Hematopoietic multipotent progenitor cell treated with erythropoietin and hydrocortisone succinate and interleukin-3 and kit ligand, for 8 days (in vitro differentiated cells): ENCODE measurements at places on chromosomes 4 and X.
A peak's percentile ranks its signal among the peaks of the same experiment; 100 is the strongest.

DNA sequence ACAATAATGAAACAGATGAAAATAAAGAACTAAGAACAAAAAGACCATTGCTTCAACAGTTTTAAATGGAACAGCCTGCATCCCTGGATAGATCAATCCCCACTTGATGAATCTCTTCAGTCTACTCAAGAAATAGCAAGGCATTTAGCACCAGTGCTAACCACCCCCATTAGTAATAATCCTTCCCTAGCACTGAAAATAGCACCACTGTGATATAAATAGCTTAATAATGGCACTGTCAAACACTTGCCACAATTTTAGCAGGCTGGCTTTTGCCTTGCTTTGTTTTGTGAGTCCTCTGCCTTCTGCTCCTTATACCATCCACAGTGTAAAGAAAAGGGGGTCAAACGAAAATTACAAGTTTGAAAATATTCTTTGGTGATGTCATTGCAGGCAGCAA lies 17.4 kb downstream of the DCX start:
- DNase-seq, result no peak

- no peak for DNase-seq
Observed at GRCh38 chrX:115988825-115989224, 181.7 kb upstream of the AGTR2 start.

- no peak for DNase-seq
Observed at GRCh38 chr4:106773076-106773905, 262.8 kb downstream of the DKK2 start.

DNA sequence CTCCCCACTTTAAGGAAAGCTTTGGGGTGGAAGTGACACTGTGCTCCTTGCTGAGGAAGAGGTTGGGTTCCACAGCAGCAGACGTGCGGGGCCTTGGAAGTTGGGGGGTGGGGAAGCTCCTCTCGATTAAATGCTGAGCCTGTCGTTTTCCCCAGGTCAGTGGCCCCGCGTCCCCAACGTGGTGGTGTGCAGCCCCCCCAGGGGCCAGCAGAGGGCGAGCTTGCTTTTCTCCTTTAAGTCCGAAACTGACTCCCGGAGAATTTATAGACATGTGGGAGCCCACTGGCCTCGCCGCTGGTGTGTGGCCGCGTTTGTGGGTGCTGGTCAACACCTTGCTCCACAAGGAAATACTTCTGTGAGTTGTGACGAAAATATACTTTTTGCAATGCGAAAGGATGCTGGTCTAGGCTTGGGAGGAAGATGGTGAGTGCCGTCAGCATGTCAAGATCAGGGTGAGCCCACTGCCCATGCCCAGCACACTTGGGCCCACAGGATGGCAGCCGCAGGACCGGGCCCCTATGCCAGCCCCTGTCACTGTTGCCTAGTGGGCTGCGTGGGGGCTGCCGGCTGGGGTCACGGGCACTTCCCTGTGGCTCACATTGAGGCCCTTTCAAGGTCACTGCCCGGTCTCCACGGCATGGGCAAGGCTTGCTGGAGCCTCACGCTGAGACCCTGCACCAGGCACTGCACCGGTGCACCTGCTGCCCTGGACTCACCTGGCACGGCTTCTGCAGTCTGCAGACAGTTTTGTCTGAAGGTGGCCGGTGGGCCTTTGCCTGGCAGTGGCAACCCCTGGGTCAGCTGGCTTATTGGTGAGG lies 9.4 kb downstream of the UVSSA start:
- peak; percentile 64 for DNase-seq

- peak; percentile 60 for DNase-seq
Observed at GRCh38 chr4:1285790-1286553, 3.7 kb upstream of the MAEA start.

GRCh38 chr4:152408514-152409327 lies 127.2 kb downstream of the FBXW7 start:
- DNase-seq, result peak; percentile 60

- DNase-seq, result no peak
Observed at GRCh38 chr4:84936123-84936522, 30.4 kb downstream of the WDFY3 start.

- peak; percentile 82 for DNase-seq
Observed at GRCh38 chr4:72568959-72569718, at the start of gene ADAMTS3. Gene ADAMTS3, minus strand, starts transcription at chr4:72569221. Its CDS starts 459 bp downstream, at chr4:72568762.

- DNase-seq, result no peak
Observed at GRCh38 chr4:52997132-52997416, 135.0 kb downstream of the RASL11B start.

GRCh38 chr4:159121371-159121770 lies 18.5 kb downstream of the RAPGEF2 start:
- DNase-seq, result no peak

DNA sequence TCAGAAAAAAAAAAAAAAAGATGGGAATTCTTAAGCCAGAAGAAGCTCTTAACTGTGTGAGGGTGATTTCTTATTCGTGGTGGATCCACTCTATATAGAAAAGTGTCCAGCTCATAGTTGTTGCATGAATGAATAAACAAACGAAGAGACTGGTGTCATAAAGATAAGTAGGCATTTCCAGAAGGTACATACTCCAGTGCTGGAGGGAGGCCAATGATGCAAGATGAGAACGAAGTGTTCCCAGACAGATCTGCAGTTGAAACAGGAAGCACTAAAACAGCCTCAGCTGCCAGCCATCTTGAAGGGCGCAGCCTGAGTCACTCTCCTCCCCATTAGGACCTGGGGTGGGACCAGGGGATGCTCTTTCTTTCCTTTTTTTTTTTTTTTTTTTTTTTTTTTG lies 47.4 kb upstream of the HOPX start:
- peak; percentile 63 for DNase-seq

GRCh38 chr4:82728301-82728700 lies 70.3 kb downstream of the SCD5 start:
- peak; percentile 10 for DNase-seq

GRCh38 chr4:177255359-177255758 lies 54.3 kb upstream of the NEIL3 start:
- no peak for DNase-seq

GRCh38 chrX:148670277-148670676 lies 169.9 kb downstream of the AFF2 start:
- DNase-seq, result peak; percentile 3

GRCh38 chr4:169345316-169345721 lies 74.6 kb upstream of the SH3RF1 start:
- no peak for DNase-seq

GRCh38 chrX:18674788-18675735 lies 3.2 kb upstream of the RS1 start:
- peak; percentile 78 for DNase-seq

- no peak for DNase-seq
Observed at GRCh38 chr4:156638925-156639605, 332.5 kb downstream of the PDGFC start.

DNA sequence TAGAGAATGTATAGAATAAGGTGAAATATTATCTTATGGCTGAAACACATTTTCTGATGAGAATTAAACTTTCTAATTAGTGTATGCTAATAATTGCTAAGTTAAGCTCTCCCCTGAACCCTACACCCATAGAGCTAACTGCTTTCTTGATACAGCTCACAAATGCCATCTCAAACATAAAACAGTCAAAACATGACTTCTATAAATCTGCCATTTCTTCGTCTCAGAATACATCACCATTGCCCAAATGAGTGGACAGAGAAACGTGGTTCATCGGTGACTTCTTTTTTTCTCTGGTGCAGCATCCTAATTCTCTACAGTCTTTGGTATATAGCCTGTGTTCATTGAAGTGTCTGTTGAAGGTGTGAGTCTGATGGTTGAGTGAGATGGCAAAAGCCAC lies 554.6 kb downstream of the NLGN4X start:
- no peak for DNase-seq

- no peak for DNase-seq
Observed at GRCh38 chr4:134754301-134755019, 552.9 kb upstream of the PABPC4L start.

- no peak for DNase-seq
Observed at GRCh38 chr4:74608151-74608949, 163.4 kb downstream of the AREG start.

GRCh38 chr4:105276361-105277104 lies 129.9 kb downstream of the TET2 start:
- DNase-seq, result no peak

DNA sequence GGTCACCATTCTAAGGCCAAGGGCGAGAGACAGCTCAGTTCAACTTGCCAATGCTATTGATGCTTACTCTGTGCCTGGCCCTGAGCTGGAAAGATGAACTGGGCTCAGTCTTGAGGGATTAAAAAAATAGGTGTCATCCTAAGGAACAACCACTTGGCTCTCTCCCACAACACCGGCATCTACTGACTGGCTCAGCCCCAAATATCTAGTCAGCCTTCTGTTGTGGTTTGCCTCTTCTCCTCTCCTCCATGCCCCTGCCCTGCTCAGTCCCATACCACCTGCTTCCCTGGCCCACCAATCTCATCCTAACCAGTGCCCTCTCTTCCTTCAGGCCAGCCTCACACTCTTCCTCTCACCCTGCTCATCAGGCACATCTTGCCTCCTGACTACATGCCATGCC lies 29.6 kb downstream of the KDM5C start:
- DNase-seq, result no peak

- DNase-seq, result no peak
Observed at GRCh38 chrX:11266573-11267003, 26.6 kb upstream of the AMELX start.

- no peak for DNase-seq
Observed at GRCh38 chr4:25913056-25913850, 767 bp upstream of the SMIM20 start.

DNA sequence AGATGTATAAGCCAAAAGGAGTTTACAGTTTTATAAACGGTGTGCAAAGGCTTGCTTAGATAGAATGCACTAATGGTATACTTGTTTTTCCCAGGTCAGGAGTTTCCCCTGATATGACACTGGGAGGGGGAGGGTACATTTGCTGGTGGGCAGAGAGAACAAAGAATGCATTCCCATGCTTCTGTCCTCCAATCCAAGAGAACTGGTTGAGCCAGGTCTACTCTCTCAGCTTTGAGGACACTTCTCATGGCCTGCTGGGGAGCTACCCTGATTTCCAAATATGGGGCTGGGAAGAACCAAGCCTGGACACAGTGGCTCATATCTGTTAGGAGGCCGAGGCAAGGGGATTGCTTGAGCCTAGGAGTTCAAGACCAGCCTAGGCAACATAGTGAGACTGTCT lies 3.3 kb upstream of the GPC4 start:
- no peak for DNase-seq
